ENCODE measurements at places on chromosomes 3 and 15.
A peak's percentile ranks its signal among the peaks of the same experiment; 100 is the strongest.

- DNase-seq = peak; percentile 12
Measured at GRCh38 chr15:34708422-34708821, 46.4 kb downstream of the GJD2 start.

DNA sequence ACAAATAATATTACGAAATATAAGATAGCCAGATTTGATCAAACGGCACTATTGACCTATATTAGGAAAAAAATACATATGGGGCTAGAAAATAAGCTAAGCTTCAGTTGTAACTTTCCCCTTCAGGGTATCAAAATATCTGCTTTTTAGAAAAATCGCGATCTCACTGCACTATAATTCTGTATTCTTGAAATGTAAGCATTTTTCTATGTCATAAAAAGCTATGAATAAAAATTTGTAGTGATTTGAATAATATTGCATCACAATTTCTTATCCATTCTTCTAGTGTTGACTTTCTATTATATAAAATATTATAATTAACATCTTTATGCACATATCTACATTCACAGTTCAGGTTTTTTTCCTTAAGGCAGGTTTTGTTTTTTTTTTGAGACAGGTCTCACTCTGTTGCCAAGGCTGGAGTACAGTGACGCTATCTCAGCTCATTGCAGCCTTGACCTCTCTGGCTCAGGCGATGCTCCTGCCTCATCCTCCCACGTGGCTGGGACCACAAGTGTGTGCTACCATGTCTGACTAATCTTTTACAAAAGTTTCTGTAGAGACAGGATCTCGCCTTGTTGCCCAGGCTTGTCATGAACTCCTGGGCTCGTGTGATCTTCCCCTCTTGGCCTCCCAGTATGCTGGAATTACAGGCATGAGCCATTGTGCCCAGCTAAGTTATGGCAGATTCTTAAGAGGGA is 21.6 kb downstream of the EMC4 start:
- DNase-seq = no peak

- no peak for DNase-seq
Measured at GRCh38 chr3:45781271-45781670, 15.1 kb downstream of the SLC6A20 start.

DNA sequence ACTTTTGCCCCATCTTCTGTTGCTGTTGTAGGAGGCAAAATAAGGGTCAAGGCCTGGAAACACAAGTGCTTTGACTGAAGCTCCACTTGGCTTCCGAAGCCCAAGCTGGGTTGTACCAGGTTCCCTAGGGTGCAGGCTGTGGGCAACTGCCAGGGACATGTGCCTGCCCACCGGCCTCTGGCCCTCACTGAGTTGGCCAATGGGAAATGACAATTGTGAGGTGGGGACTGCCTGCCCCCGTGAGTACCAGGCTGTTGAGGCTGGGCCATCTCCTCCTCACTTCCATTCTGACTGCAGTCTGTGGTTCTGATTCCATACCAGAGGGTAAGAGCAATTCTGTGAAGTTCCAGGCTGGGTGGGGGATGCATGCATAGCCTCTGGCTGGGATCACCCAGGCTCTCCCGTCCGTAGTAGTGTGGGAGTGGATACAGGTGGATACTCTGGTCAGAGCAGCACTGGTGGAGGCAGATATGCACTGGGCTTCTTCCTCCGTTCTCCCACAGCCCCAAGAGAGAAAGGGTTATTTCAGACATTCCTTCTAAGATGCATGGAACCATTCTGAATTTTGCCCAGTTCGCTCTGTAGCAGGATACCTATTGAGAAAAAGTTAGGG is at the start of gene ADIPOQ:
ADIPOQ (plus strand) TSS at position 285 of the 613 bp plus-strand sequence. CDS start 10,349 bp downstream, outside the sequence.
- no peak for DNase-seq

DNA sequence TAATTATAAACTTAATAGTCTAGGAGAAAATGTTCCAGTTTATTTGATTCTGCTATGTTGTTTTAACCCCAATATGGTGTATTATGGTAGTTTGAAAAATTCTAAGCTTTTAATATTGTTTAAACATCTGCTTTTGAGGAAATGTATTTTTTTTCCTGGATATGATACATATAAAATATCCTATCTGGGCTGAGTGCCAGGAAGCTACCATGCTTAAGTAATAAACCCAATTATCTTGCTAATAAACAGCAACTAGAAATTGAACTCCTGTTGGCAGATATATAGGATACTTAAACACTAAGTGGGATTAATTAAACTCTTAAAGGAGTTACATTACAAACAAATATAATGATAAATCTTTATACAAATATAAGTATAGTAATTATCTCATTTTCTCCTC is 293.7 kb upstream of the GRM7 start:
- DNase-seq = no peak

- DNase-seq = no peak
Measured at GRCh38 chr15:37014566-37014965, 85.8 kb downstream of the MEIS2 start.
